LHCN-M2 (cell line): ENCODE measurements at places on chromosomes 3 and 15.

DNA sequence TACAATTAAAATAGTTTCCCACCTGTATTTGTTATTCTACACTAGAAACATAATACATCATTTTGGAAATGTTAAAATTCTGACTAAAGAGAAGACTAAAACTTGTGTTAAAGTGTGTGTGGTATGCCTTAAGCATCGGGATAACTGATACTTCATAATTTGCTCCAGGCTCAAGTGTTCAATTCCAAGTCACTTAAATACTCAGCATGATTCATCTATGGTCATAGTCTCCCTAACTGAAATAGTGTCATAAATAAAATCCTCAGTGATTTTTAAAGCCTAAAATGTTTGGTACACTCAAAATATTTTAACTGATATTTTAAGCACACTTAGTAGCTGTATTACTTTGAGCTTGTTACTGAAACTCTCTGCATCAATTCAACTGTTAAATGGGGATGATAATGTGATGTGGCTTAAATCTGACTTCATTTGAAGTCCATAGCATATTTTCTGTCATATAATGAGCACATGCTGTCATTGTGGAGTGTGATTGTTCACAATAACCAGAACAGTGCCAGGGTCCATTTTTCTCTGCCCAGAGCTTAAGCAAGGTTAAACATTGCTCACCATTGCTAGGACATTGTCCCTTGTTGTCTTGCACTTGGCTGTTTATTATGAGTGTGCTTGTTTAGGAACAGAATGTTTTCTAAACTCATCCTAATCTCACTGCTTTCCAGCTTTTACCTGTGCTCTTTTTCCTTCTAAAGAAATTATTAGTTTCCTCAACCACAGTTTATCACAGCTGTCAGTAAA, 122.2 kb downstream of the KLHL25 start:
- peak; percentile 40 for DNase-seq

GRCh38 chr3:4835616-4836043, 143.6 kb upstream of the BHLHE40 start:
- DNase-seq, result no peak

DNA sequence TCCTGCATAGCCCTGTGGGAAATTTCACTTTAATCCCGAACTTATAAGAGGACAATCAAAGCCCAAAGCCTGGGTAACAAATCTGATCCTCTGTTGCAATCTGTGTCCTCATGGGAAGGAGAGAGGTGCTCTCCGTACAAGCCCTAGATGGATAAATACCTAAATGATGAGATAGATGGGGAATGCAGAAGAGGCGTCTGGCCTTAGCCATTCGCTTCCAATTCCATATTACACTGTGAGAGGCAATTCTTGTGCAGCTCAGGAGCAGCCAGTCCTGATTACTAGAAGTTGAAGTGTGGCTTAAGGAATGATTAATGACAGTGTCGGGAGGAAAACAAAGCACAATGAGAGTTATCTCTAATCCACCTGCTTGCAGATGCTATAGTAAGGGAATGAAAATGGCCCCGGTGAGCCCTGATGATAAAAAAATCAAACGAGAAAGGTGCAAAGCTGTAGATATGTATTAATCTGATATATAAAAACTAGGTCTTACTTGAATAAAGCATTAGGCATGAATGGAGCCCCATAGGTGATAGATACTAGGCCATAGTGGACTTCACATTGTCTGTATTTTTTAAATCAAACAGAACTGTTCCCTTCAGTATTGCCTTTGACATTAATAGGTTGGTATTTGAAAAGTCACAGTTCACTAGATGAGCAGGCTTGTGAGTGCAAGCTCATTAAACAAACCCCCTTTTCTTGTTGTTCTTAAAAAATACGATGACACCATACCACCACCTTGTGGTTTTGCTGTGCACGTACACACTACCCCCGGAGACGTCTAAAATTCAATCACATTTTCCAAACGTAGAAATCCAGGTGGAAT, 54.2 kb upstream of the TMCO5A start:
- DNase-seq, result peak; percentile 52

DNA sequence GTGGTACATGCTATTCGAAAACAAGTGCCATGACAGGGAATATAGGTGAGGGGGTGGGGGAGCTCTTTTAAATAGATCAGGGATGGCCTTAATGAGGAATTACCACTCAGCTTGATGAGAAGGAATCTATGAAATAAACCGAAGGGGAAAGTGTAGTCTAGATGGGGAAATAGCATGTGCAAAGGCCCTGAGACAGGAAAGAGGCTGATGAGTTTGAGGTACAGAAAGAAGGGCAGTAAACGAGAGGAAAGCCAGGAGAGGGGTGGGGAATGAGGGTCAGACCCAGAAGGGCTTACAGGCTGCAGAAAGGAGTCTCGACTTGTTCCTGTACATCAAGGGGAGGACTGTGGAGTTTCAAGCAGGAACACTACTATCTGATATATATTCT, 12.2 kb downstream of the ATP2B2 start:
- no peak for DNase-seq

GRCh38 chr3:185069037-185070030, 83.5 kb downstream of the C3orf70 start:
- DNase-seq, result no peak

- no peak for DNase-seq
These were observed 491 bp upstream of the ZNF774 start for GRCh38 chr15:90351479-90352106.

DNA sequence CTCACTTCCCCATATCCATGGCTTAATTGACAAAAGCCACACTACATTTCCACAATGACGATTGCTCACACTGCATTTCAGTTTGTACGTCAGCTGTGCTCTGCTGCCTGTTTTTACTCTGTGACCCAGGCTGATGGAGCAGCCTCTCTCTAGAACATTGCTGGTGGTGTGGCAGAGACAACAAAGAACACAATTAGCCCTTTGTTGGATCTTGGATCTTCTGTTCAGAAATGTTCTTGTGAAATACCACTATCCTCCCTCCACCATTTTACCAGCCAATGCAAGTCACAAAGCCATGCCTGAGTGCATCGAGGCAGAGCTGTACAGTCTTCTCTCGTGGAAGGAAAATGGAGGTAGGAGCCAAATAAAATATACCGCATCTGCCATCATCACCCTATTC, 56.9 kb upstream of the TBC1D5 start:
- no peak for DNase-seq

GRCh38 chr3:57069503-57069902, 9.0 kb downstream of the SPATA12 start:
- no peak for DNase-seq

DNA sequence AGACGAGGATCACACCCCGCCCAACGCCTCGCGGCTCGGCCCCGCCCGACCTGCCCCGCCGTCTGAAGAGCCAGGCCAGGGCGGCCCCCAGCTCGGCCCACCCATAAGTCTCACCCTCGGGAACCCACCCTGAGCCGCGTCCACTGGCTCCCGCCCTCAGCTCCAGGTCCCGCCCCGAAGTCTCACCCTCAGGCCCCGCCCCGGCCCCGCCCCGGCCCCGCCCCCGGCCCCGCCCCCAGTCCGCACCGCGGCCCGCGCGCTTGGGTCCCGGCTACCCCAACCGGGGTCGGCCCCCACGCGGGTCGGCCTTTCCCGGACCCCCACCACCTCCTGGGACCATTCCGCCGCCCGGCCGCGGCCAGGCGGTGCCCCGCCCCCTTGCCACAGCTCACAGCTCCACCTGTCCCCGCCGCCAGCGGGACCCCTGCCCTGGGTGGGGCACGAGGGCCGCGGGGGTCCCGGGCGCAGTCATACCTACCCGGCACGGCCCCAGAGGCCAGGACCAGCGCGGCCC, 489 bp downstream of the CSPG5 start:
- no peak for DNase-seq

DNA sequence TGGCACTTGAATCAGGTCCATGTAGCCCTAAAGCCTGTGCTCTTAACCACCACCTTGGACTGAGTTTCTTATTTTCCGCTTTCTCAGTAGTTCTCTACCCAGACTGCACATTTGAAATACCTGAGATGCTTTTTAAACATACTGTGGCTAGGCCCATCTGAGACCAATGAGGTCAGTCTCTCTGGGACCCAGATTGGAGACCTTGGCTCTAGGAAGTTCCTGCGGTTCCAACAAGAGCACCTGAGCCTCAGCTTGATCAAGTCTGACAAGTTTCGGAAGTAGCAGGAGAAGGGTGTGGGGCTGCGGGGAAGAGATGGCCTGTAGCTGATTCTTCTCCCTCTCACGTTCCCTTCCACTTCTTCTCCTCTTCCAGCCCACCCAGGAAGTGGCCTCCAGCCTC, 11.5 kb upstream of the TSEN2 start:
- DNase-seq, result no peak

DNA sequence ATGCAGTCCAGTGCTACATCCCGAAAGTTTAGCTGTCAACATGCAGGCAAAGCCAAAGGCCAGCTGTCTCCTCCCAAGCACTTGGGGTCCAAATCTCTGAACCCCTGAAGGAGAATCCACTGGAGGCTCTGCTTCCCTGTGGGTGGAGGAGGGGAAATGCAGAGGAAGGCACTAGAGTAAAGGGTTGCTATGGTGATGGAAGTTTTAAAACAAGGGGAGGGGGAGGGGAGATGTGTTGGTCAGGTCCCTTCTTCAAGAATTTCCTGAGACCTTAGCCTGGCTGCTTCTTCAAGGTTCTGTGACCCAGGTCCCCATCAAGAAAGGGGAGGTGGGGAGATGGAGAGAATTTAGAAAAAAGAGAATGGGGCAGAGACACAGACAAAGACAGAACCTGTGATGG, 2.3 kb downstream of the CAMKV start:
- no peak for DNase-seq

DNA sequence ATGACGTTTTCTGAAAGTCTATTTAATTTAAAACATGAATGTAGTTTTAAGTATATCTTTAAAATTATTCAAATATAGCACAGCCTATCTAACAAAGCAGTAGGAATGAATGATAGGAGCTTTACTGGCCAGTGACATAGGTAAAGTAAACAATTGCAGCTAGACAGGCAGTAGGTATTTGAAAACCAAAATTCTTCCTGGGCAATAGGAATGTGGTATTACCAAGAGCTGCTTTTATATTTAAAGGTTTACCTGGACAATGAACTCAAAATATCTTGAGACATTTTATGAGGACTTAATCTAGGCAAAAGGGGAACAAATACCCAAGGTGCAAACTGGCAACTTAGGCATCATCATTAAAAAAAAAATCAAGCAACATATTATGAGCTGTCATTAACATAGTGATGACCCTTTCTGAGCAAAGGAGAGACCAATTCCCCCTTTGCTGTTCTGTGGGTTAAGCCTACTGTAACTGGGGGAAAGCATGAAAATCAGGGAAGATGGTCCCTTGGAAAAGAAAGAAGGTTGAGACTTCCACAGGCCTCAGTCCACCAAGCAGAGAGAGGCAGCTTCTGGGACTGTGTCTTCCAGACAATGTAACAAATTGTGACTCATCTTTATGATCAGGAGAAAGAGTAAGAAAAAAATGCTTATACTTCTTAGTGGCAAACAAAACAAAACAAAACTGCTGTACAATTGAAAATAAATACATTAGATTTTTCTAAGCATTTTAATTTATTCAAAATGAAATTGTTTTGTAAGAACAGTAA, 12.9 kb downstream of the ISL2 start:
- DNase-seq, result no peak

DNA sequence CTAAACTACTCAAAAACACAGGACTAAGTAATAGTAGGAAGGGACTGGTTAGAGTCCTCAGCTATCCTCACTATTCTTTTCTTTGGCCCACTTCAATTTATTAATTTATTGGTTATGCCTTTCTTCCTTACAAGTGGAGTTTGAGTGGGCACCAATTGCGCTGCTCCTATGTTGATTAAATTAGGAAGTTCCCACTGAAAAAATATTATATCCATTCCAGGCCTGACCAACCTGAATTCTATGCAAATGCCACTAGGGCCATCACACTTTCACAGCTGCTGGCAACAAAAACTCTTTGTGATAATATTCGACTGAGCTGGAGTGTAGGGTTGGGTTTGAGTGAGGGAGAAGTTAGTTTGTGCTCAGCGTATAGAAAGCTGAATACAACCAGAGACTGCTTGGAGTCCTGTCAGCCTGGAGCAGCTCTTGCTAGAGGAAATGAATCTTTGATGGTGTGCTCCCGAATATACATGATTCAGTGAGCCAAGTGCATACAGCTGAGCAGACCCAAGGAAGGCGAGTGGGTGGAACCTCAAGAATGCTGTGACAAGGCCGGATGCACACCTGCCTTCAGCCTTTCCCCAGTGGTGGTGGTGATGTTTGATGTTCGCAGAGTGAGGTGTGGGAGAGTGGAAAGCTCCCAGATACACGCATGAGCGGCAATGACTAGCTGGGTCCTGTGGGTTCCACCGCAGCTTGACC, 1.5 kb downstream of the ARHGEF3 start:
- no peak for DNase-seq

DNA sequence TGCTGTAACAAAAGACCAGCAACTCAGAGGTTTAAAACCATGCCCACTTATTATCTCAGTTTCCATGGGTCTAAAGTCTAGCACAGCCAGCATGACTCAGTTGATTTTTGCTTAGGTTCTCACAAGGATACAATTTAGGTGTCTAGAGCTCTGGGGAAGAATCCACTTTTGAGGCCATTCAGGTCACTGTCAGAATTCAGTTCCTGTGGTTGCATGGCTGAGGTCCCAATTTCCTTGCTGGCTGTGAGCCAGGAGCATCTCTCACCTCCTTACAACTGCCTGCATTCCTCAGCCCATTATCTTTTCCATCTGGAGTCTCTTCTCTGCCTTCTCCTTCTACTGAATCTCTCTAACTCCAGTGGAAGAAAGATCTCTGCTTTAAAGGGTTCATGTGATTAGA, 240.5 kb upstream of the CFAP20DC start:
- no peak for DNase-seq

- DNase-seq, result peak; percentile 17
These were observed 28.2 kb downstream of the NEK4 start for GRCh38 chr3:52742418-52743041.

- DNase-seq, result peak; percentile 61
These were observed 121.6 kb downstream of the UBE2E2 start for GRCh38 chr3:23324745-23325144.

GRCh38 chr3:139463466-139463865, 12.8 kb downstream of the RBP2 start:
- DNase-seq, result no peak

GRCh38 chr15:85555875-85556617, 175.6 kb downstream of the AKAP13 start:
- no peak for DNase-seq
